ENCODE measurements at places on chromosomes 5 and 9. TPM values are rescaled to one million over a fixed set of nuclear protein-coding genes. Genes with fewer than 3 reads are reported as not detected.

PDE6A gene
- total RNA-seq: not detected

PCDHGB7 gene
- total RNA-seq: 4.1 TPM

NIM1K gene
- total RNA-seq: not detected

BARHL1 gene
- not detected for total RNA-seq

SHC3 gene
- 5.8 TPM for total RNA-seq

KIF4B gene
- not detected for total RNA-seq

ECSCR gene
- total RNA-seq: not detected

Data from airway epithelial cell (primary cell).